ENCODE measurements at places on chromosomes 16 and 17.

DNA sequence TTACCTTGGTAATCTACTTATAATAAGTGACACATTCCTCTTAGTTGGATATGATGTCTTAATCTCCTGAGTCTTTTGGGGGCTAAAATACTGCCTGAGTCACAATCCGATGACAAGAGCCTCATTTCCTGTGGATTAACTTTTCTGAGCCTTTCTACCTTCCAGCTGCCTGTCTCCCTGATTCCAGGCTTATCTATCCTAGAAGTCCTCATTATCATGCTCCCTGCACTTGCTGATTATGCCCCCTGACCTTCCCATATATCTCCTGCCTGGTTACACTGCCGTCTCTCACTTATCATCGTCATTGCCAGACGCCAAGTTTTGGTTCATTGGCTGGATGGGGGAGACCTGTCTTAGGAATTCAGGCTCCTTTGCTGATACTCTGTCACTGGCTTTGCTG lies 727.4 kb upstream of the CA10 start:
- DNase-seq = no peak

DNA sequence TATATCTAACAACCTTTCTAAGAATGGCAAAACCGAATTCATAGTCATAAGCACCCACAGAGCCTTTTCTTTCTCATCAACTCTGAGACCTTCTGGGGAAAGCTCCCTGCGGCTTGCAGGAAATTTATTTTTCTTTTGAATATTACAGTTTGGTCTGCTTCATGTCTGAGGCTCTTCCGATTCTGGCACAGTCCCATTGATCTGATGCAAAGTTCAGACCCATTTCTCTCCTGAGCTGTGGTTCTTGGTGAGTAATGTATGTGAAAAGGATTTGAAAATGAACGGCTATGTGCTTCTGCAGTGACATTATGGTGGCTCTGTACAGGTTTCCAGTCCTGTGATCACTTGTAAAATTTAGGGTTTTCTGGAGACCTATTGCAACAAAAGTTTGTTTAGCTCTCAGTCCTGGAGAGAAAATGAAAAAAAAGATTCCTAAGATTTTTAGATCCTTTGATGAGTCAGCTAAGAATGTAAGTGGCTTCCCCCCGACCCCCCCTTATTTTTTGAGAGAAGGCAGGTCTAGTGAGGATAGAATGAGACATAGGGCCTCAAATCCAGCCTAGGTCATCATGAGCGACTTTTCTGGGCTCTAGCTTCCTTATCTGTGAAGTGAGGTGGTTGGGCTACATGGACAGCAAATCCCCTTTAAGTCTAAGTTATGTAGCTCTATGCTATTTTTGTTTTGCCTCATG lies 4.6 kb downstream of the GAN start:
- DNase-seq = peak; percentile 41

GRCh38 chr17:61775364-61775763 lies 88.0 kb downstream of the BRIP1 start:
- no peak for DNase-seq

DNA sequence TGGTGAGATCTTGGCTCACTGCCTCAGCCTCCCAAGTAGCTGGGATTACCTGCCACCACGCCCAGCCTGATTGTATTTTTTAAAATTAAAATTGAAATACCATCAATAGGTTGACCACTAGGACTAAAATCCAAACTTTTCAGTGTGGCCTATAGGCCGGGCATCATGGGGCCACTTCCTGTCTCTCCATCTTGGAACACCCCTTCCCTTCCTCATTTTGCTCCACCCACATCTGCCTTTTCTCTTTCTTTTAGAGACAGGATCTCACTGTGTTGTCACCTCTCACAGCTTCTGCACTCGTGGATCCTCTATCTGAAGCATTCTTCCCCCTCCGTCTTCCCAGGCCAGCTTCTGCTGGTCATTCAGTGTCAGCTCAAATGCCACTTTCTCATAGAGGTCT lies 57.0 kb downstream of the BMERB1 start:
- no peak for DNase-seq

- no peak for DNase-seq
These were observed 9.1 kb downstream of the PSMB3 start for GRCh38 chr17:38761612-38762011.

GRCh38 chr16:57643147-57643874 lies 14.9 kb downstream of the ADGRG1 start:
- DNase-seq = peak; percentile 41

- DNase-seq = peak; percentile 53
These were observed 613 bp downstream of the ECI1 start for GRCh38 chr16:2250652-2251295.

DNA sequence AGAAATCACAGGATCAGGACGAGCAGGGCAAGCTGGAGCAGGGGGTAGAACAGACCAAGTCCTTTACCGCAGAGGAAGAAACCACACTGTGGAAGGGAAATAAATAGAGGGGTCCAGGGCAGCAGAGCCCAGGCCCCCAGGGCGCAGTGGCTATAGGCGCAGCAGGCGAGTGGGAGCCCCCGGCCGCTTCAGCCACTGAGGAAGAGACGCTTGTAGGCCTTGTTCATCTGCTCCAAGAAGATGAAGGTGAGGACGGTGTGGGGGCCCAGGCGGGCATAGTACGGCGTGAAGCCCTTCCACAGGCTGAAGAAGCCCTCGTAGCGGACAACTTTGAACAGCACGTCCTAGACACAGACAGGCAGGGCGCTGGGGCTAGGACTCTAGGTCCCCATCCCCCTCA lies 2.3 kb downstream of the SLC25A11 start:
- no peak for DNase-seq

DNA sequence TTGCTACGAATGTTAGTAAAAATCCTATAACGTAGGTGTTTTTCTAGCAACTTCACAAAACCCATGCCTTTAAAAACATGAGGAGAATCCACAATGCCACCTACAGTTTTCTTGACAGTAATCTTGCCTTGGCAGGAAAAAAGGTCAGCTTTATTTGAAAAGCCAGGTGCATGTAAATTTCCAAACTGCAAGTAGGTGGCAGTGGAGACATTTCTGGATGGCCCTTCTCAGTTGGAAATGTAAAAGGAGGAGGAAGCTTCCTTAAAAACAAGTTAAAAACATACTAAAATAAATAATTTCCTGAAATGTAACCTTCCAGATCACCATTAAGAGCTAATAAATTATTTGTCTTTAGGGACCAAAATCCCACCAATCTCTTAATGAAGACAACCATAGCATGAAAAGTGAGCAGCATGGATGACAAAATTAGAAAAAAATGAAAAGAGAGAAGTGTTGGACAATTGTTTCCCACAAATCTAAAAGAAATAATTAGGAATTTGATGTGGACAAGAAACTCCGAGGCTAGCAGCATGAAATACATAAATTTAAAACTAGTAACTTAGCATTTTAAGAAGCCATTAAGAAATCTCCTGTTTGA lies 152.2 kb downstream of the SNX11 start:
- peak; percentile 64 for DNase-seq

DNA sequence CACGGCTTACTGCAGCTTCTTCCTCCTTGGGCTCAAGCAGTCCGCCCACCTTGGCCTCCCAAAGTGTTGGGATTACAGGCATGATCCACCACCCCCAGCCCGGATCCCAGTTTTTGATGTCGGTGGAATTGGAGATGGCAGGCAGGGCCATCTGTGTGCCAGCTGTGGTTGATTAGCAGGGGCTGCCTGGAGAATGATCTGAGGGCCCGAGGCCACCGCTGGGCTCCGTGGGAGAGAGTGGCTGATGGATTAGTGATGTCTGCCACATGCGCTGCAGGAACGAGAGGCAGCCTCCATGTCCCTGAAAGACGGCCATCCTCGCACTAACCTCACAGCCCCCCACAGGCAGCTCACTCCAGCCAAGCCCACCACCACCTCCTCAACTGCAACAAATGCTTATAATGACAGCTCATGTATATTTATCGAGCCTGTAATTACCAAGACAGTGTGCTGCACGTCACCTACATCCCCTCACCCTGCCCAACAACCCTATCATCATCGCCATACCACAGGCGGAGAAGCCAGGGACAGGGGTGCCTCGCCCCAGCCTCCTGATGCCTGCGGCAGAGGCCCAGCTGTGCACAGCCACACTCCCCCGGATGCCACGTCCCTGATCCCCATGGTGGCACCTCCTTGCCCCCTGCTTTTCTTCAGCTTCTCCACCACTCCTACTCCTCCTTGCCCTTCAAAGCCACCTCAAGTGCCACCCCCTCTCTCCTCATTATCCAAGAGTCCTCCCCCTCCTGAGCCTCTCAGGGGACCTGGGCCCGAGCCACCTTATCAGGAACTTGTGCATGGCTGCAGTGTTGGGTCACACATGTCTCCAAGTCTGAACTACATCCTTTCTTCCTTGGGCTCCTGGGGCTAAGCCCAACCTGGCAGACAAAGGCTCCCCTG lies 33.2 kb downstream of the ACTG1 start:
- peak; percentile 66 for DNase-seq

- DNase-seq = no peak
These were observed 45.6 kb upstream of the LCMT1 start for GRCh38 chr16:25065899-25066298.

DNA sequence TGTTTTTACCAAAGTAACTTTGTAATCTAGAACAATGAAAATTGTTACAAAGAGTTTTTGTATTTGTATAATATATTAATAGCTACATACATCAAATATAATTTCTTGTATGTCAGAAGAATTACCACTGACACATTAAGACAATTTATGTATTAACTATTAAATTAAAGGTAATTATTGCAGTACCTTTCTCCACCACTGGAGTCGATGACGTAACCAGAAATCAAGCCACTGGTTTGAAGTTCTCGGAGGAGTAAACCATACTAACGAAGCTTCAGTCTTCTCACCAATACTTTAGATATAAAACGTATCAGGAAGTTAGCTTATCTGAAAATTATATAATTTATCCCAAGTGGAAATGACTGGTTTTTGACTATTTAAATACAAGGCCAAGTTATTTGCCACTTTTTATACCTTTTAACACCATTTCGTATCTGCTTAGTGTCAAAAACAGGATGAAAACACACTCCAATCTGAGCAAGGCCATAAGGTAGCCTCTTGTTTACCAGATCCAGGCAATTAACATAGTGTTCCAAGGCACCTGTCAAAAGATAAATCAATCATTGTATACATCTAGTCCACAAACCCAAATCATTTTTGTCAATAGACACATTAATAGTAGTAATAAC lies 4.3 kb downstream of the POLG2 start:
- DNase-seq = no peak

GRCh38 chr16:68421076-68421475 lies 27.2 kb downstream of the SMPD3 start:
- DNase-seq = no peak

GRCh38 chr17:57329380-57330214 lies 73.3 kb downstream of the MSI2 start:
- DNase-seq = no peak

DNA sequence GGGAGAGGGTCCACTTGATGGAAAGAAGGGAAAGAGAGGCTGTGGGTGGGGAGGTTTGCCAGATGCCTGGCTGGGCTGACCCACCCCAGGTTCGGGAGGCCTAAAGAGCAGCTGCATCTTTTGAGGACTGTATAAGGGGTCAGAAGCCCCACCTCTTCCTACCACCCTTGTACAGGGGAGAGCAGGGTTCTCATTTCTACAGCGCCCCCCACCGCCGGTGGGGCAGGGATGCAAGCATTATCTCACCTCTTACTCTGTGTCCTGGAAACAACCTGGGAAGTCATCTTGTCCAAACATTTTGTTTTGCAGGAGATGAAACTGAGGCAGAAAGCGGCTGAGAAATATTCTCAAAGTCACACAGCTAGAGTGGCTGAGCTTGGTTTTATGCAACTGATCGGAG lies 22.5 kb upstream of the CCDC182 start:
- DNase-seq = no peak

DNA sequence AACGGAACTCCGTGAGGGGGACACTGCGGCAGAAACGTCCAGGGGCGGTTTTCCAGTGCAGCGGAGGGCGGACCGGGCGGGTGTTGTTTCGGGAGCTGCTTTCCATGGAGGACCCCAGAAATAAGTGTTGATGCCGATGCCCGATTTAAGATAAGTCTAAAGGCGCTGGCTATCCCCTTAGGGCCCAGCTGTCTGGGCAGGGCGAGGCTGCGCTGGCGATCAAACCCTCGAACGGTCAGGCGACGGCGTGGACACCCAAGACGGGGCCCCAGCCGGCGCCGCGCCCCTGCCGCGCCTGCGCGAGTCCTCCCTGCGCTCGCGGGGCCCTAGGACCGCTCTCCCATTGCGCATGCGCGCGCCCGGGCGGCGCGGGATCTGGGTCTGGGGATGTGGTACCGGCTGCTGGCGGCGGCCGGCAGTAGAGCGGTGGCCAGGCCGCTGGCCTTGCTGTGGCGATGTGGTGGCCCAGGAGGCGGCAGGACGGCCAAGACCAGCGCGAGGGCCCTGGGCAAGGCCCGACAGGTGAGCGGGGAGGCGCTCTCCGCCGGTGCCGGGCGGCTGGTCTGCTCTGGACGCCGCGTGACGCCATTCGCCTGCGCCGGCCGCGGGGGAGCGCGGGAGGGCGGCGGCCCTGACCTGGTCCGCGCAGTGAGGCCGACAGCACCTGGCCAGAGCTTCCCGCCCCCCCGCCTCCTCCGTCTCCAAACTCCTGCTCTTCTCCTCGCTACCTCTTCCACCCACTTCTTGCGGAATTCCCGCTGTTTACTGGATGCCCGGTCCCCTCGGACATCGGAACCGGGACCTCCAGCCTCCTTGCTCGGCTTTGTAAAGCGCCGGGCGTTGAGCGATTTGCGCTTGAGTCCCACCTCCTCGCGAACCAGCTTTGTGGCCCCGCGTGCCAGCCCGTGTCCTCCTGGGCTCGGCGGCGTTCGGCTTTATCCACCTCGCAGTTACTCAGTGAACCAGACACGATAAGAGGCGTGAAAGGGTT lies 24.0 kb downstream of the DEF8 start:
- peak; percentile 96 for DNase-seq

GRCh38 chr17:1720856-1721386 lies 3.6 kb upstream of the WDR81 start:
- peak; percentile 29 for DNase-seq
